ENCODE measurements at places on chromosomes 11 and 22.

GRCh38 chr11:70661761-70662501 lies 263.6 kb downstream of the CTTN start:
- DNase-seq = no peak

DNA sequence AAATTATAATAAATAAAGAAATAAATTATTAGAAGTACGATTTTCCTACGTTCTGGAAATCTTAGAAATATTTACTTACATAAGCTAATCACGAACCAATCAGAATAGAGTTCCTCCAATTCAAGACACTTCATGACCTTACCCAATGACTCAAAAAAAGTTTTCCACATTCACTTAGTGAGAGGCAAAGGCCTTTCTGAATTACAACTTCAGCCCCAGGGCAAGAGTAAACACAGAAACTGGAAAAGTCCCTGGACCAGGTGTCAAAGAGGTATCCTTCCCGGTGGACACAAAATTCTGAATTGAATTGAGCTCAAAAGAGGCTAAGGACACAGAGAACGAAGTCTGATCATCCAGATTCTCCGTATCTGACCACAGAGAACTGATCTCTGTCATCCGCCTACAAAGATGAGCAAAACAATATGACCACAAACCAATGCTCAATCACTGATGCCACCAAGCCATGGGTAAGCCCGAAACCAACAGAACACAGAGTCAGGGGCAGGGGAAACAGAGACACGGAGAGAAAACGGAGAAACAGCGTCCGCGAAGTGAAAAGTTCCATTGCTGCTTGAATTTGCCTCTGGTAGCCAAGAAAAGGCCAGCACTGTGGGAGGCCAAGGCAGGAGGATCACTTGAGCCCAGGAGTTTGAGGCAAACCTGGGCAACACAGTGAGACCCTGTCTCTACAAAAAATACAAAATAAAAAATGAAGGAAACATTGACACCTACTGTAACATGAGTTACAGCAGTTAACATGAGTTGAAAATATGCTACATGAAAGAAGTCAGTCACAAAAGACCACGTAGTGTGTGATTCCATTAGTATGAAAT lies 6.8 kb downstream of the BID start:
- no peak for DNase-seq

DNA sequence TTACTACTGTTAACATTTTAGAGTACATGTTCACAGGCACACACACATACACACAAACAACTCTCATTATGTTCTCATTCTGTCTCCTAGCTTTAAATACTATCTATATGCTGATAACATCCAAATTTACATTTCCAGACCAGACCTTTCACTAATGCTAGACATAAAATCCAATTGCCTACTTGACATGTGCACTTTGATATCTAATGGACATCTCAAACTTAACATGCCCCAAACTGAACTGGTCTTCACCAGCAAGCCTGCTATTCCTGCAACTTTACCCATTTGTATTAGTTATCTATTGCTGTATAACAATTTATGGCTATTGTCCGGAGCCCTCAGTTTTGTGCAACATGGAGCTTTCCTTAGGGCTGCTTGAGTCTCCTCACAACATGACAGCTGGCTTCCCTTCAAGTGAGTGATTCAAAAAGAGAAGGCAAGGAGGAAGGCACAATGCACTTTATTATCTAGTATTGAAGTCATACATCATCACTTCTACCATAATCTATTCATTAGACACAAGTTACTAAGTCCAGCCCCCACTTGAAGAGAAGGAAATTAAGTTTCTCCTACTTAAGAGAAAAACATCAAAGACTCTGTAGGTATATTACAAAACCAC lies 3.0 kb downstream of the SLC36A4 start:
- no peak for DNase-seq

- DNase-seq = no peak
Measured at GRCh38 chr11:86143087-86144030, 74.5 kb upstream of the PICALM start.

GRCh38 chr11:90222459-90223247 lies at the start of gene CHORDC1:
TSS of gene CHORDC1 (minus strand) at chr11:90223049. CDS start at chr11:90222954, 95 bp downstream.
- DNase-seq = peak; percentile 85

- DNase-seq = no peak
Measured at GRCh38 chr11:17639091-17639490, 80.3 kb upstream of the MYOD1 start.

DNA sequence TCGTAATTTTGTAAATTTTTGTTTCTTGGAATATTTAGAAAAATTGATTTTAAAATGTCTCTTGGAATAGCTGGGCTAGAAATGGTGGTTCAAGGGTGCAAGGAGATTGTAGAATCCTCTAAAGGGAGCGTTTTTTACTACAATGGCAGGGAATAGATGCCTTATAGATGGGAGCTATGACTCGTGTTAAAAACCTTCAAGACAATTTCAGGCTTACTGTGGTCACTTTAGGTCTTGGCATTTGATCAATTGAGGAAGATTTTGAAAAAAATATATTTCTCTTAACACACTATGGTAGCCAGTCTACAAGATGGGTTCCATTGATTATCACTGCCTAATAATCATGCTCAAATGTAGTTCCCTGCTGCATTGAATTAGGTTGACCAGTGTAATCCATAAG lies 25.0 kb downstream of the METTL15 start:
- no peak for DNase-seq

DNA sequence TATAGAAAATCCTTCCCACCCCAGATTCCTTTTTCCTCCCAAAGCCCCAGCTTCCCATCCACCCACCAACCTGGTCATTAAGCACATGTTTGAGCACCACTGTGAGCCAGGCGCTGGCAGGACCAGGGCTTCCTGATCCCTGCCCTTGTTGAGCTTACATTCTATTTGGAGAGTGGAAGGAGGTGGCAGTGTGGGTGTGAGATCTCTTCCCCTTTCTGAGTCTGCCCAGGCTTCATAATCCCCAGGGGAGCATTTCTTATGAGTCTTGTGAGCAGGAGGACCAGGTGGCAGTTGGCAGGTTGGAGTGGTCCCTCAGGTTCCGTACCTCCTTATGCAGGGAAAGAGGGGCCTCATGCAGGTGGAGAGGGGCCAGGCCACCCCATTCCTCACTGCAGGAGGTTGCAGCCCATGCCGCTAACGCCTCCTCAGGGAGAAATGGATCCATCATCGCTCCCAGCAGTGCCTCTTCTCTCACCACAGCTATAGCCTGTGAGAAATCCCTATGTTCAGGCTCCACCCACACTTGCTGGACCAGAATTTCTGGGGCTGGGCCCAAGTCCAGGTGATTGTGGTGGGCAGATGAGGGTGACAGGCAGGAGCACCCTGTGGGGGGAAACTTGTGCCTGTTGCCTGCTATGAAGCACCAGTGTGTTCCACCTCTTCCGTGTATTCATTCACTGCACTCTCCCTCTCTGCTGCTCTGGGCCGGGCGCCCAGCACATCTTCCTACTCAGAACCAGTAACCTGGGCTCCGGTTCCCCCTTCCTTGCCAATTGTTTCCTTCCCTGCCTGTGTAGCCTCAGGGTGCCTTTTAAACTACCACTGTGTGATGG lies 23.5 kb downstream of the UBE2L3 start:
- DNase-seq = no peak

- peak; percentile 47 for DNase-seq
Measured at GRCh38 chr11:113113801-113114704, 152.8 kb downstream of the NCAM1 start.

GRCh38 chr11:117647872-117648271 lies 149.1 kb downstream of the DSCAML1 start:
- DNase-seq = no peak

DNA sequence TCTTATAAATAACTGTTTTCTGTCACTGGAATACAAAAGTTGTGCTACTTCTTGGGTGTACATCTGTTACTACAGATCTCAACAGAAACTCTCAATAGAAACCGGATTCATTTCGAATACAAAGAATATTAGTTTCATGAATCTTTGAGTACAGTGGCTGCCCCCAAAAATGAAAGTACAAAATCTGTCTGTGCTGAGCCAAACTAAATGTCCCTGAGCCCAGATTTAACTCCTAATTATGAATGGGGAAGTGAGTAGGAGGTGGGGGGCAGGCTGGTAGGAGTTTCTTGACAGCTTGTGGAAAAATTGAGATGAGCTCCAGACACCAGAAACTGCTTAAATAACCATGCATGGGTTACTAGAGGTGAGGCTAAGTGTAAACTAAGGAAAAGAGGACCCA lies 41.6 kb downstream of the PITPNB start:
- DNase-seq = no peak
